ENCODE measurements at places on chromosomes 16 and 17.
A peak's percentile ranks its signal among the peaks of the same experiment; 100 is the strongest.

- DNase-seq = peak; percentile 69
Observed at GRCh38 chr17:1122533-1123392, 57.0 kb downstream of the ABR start.

- DNase-seq = no peak
Observed at GRCh38 chr17:68260051-68260762, 12.4 kb downstream of the AMZ2 start.

DNA sequence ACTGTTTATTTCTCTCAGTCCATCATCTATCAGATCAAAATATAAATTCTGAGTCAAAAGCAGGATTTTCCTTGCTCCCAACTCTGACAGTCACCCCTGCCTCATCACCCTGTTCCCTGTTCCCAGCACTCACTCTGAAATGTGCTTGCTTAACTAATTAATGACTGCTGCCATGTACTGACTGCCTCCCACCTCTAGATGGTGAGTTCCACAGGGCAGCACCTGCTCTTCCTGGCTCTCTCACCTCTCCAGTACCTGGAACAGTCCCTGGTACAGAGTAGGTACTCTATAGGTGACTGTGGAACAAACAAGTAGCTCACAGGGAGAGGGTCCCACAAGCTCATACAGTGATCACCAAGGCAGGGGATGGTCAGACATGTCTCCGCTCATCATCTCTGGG is 114.3 kb upstream of the C16orf82 start:
- DNase-seq = no peak

- DNase-seq = peak; percentile 60
Observed at GRCh38 chr17:49438436-49439278, 24.0 kb upstream of the PHB1 start.

DNA sequence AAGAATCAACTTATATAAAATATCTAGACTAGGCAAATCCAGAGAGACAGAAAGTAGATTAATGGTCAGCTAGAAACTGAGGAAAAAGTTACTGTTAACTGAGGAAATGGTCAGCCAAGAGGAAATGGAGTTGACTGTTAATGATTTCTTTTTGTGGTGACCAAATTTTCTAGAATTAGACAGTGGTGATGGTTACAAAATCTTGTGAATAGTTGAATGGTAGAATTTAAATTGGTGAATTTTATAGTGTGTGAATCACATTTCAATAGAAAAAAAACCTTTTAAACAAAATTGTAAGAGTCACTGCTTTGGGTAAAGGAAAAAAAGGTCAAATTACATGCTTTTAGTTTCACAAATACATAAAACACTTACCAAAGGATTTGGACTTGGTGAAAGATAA is 30.0 kb downstream of the APPBP2 start:
- DNase-seq = no peak

DNA sequence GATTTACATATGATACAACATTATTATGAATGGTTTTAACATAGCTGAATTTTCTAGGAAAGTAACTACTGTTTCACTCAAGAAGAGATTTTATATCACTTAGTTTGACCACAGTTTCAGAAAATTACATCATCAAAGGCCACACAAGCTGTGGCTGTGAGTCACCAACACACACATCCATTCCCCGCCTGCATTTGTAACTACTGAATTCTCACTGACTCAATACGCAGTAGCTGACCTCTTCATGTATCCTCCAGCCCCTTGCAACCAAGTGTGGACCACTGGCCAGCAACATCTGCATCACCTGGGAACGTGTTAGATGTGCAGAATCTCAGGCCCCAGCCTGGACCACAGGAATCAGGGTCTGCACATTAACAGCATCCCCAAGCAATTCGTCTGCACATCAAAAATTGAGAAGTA is 197.6 kb downstream of the XYLT1 start:
- DNase-seq = no peak

GRCh38 chr16:30112197-30113030 is 923 bp downstream of the GDPD3 start:
- no peak for DNase-seq

GRCh38 chr17:1724351-1724868 is at the start of gene WDR81:
WDR81 (plus strand) TSS chr17:1724704; CDS start chr17:1724960, 256 bp downstream.
- peak; percentile 88 for DNase-seq

DNA sequence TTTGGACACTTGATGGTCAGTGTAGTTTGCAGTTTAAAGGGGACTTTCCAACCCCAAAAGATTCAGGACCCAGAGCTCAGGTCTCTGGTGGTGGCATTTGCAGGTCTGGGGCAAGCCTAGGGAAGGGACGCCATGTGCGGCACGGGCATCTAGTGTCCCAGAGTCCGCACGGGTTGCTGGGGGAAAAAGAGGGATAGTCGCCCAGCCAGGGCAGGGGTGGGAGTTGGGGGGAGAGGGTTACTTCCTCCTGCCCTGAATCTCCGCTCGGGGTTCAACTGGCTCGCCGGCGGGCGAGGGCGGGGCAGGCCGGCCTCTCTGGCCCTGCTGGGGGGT is 239 bp upstream of the CA7 start:
- DNase-seq = no peak

Measured in RPMI8226 (cell line).